ENCODE measurements at places on chromosomes 7 and 10.

DNA sequence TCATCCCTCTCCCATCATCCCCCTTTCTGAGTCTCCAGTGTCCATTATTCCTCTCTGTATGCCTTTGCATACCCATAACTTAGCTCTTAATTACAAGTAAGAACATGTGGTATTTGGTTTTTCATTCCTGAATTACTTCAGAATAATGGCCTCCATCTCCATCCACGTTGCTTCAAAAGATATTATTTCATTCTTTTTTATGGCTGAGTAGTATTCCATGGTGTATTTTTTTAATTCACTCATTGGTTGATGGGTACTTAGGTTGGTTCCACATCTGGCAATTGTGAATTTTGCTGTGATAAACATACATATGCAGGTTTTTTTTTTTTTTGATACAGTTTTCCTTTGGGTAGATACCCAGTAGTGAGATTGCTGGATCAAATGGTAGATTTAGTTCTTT, 40.4 kb downstream of the CCSER2 start:
- no peak for DNase-seq

DNA sequence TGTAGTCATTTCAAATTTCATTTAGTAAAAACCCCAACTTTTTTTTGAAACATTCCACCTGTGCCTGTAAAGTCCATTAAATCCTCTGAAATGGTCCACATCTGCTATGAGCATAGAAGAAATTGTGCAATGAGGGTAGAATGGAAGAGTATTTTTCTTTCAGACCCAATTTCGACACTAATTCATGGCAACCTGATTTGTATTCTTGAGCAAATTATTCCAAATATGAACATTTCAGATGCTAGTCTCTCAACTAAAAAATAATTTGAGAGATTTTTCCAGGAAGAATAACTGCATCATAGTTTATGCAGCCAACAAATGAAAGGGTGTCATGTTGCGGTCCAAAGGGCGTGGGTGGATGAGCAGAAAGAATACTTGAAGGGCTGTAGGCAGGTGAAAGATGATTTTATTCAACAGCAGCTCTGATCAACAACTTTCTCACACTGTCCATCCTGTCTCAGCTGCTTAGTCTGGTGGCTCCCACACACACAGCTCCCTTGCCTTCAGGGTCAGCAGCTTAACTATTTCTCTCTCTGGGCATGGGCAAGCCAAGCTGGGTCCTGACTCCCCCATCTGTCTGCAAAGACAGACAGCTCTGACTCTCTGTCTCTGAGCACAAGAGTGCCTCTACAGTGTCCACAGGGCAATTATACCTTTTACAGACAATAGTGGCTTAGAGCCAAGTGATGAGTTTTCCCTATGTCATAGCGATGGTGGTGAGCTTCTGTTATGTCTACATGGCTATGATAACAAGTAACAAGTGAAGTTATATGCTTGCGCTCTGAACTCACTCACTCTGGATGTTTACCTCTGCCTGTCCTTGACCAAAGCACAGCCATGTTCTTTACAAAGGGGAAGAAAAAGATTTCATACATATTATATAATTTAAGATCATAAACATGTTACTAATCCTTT, 11.5 kb downstream of the STEAP2 start:
- DNase-seq, result peak; percentile 34

DNA sequence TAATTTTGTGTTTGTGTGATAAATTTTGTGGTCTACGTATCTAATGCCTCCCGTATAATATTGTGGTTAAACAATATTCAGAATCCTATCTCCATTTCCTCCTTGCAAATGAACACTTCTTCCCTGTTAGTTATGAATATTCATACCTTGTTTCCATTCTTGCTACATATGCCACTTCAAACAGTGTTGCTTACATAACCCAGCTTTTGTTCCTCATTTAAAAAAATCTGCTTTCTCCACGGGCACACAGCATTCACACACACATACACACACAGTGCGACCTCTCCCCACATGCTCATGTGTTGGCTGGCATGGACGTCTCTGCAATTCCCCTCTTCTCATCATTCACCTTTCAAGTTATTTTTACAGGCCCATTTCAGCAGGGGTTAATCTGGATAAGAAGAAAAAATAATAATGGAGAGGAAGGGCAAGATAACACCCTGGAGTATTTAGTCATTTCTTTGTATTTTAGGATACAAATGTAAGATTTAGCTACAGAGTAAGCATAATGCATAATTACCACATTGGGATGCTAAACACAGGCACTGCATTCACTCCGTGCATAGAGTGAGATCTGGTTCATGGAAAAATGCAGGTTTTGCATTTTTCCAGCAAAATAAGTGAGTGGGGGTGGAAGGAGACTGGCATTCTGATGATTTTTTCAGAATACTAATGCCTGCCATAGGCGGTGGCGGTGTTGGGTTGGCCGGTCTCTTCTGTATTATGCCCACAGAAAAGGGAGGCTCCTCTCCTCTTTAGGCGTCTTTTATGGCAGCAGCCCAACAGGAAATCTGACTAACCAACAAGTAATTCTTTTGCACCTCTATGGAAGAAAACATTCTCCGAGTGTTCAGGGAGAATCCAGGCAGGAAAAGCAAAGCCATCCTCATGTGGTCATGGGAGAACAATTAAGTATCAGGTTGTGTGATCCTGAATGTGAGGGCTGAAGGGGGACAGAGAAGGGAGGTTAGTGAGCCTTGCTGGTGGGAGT, 31.7 kb upstream of the ELMO1 start:
- DNase-seq, result no peak

DNA sequence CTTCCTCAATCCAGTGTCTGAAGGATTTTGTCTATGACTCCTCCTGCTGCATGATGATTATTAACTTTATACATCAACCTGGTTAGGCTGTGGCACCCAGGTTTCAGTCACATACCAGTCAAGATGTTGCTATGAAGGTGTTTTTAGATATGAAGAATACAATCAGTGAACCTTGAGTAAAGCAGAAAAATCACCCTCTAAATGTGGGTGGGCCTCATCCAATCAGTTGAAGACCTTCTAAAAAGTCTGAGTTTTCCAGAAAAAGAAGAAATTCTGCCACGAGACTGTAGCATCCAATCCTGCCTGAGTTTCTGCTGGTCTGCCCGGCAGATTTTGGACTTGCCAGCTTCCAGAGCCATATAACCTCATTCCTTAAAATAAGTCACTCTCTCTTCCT, 126.1 kb upstream of the FRMD4A start:
- DNase-seq, result no peak

GRCh38 chr10:61475449-61475873, 22.3 kb upstream of the TMEM26 start:
- peak; percentile 64 for DNase-seq

- DNase-seq, result no peak
Observed at GRCh38 chr10:4837551-4837950, 11.5 kb downstream of the AKR1E2 start.

GRCh38 chr10:97333601-97334369, 744 bp downstream of the FRAT2 start:
- peak; percentile 15 for DNase-seq

DNA sequence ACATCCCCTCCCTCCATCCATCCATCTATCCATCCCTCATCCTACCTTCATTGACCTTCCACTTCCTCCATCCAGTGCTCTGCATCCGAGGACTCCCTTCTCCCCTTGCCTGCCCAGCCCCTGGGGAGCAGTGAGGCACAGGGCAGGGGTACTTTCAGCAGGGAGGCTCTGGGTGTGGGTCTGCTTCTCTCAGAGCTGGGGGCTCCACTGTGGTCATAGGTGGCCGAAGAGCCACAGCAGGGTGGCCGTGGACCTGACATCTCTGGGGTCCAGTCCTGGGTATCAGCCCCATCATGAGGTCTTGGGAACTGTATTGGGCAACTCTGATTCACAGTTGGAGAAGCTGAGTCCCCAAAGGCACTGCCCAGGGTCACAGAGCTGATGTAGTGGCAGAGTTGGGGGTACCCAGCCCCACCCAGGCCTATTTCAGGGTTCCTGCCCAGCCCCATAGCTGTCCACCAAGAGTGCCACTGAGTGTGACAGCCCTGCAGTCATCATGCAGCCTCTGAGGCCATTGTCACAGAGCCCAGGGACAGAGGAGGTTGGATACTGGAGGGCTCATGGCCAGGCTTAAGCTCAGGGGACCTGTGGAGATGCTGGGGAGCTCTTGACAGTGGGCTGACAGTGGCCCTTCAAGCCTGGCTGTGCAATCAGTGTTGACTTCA, 35.3 kb upstream of the DPYSL4 start:
- no peak for DNase-seq

- no peak for DNase-seq
Observed at GRCh38 chr10:124026589-124026939, 66.8 kb downstream of the CHST15 start.

DNA sequence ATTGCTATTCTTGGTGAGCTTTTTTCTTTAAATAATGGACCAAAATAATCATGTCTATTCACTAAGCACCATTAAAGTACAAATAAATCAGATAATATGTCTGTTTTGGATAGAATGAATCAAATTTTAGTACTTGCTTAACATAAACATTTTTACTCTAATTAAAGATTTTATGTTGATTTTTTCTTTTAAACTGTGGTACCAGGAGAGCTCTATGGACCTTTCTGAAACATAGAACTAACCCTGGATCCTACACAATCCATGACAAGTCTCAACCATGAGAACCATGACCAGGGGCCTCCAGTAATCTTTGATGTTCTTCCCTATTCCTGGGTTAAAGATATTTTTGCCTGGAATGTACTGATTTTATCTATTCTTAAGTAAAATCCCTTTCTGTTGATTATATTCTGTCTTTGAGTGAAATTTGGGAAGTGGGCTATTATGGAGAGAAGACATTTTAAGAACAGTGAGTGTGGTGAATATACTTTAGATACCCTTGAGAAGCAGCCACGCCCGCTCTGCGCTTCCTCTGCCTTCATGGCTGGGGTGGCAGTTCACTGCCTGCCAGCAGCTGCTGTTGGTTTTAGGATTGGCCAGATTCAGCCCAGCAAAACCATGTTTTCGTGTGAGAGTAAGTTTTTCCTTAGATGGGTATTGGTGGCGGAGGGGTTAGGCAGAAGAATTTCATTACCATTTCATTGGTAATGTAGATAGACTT, 42.2 kb upstream of the BHLHA15 start:
- DNase-seq, result no peak

DNA sequence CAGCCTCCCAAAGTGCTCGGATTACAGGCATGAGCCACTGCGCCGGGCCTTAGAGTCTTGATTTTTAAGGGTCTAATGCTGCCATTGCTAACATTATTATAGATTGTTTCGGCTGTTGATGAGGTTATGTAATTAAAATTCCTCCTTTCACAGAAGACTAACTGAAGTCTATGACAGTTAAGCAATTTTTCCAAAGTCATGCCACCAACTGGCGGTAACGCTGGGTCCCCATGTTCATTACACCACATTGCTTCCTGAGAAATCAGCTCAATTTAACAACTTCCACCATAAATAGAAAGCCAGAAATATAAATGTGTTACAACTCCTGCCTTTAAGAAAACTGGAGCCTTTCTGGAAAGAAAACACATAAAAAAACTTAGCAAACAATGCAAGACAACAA, 3.5 kb downstream of the ERLIN1 start:
- no peak for DNase-seq

DNA sequence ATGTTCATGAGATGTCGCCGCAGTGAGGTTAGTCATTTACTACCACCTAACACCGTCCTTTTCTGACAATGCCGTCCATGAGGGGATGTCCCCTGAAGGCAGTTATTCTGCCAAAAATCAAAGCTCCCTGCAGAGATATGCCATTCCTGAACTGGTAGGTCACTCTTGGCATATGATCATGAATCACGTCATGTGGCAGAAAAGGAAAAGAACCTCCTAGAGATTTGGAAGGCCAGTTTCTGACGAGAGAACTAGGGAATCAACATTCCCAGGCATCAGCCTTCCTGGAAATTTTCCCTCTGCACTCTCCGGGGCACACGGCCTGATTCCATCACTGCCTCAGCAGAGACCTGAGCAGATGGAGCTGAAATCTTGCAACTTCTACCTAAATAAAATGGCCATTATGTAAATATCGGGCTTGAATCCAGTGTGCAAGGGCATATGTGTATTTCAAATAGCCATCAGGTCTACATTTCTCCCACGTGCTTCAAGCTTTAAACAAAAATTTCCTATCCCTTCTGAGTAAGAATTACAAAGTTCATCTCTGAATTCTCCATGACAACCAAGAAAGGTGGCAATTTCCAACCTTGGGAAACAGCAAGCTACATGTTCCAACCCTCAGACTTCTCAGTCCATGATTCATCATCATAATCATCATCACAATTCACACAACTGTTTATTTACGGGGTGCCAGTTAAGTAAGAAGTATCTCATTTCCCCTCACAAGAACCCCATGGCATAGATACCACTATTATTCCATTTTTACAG, 46.5 kb downstream of the AMPH start:
- peak; percentile 92 for DNase-seq

- DNase-seq, result peak; percentile 82
Observed at GRCh38 chr10:49177391-49178355, 10.5 kb downstream of the TMEM273 start.

- DNase-seq, result no peak
Observed at GRCh38 chr7:105250706-105251105, 138.0 kb downstream of the SRPK2 start.

DNA sequence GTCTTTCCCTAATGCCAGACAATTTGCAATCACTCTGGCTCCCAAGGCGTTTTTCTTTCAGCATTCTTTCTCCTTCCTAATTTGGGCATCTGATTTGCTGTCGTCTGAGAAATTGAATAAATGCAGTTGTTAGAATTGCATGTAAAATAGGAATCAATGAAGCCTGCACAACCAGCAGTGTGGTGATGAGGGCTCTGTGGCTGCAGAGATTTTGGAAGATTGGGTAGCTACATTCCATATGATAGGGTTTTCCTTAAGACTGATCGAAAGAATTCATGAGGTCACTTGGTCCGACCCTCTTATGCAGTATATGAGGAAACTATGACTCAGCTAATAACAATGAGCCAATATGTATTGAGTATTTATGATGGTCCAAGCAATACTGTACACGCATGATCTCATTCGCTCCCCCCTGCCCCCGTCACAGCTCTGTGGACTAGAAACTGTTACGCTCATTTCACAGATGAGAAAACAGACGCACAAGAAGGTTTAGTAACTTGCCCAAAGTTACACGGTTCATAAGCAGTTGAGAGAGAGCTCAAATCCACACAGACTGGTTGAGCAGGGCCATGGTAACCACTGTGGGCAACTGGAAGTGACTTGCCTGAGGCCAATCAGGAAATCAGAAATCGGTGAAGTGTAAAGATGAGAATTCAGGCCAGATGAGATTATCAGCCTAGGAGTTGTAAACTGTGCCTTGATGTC, 527.2 kb downstream of the GATA3 start:
- DNase-seq, result no peak

DNA sequence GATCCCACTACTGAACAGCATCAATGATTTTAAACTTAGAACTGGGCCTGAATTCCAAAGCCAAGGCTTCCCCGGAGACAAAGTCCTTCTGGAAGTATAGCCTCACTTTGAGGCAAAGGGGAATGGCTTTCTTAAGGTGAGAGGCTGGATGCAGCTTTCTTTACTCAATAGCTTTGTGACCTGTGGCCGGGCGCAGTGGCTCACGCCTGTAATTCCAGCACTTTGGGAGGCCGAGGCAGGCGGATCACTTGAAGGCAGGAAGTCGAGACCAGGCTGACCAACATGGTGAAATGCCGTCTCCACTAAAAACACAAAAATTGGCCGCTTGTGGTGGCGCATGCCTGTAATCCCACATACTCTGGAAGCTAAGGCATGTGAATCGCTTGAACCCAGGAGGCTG, 3.2 kb upstream of the FGFR2 start:
- no peak for DNase-seq

Data from HS-5 (cell line).